ENCODE measurements at places on chromosomes 12 and 14.

GRCh38 chr14:39033371-39033770, 69.7 kb downstream of the SEC23A start:
- DNase-seq, result no peak

GRCh38 chr12:3538466-3539030, 47.5 kb downstream of the PRMT8 start:
- no peak for DNase-seq

- peak; percentile 16 for DNase-seq
These were observed 791.7 kb downstream of the AACS start for GRCh38 chr12:125856896-125857295.

GRCh38 chr14:55116246-55117030, 12.6 kb upstream of the LGALS3 start:
- DNase-seq, result no peak

GRCh38 chr14:106228541-106229158, 702.3 kb downstream of the TMEM121 start:
- no peak for DNase-seq

DNA sequence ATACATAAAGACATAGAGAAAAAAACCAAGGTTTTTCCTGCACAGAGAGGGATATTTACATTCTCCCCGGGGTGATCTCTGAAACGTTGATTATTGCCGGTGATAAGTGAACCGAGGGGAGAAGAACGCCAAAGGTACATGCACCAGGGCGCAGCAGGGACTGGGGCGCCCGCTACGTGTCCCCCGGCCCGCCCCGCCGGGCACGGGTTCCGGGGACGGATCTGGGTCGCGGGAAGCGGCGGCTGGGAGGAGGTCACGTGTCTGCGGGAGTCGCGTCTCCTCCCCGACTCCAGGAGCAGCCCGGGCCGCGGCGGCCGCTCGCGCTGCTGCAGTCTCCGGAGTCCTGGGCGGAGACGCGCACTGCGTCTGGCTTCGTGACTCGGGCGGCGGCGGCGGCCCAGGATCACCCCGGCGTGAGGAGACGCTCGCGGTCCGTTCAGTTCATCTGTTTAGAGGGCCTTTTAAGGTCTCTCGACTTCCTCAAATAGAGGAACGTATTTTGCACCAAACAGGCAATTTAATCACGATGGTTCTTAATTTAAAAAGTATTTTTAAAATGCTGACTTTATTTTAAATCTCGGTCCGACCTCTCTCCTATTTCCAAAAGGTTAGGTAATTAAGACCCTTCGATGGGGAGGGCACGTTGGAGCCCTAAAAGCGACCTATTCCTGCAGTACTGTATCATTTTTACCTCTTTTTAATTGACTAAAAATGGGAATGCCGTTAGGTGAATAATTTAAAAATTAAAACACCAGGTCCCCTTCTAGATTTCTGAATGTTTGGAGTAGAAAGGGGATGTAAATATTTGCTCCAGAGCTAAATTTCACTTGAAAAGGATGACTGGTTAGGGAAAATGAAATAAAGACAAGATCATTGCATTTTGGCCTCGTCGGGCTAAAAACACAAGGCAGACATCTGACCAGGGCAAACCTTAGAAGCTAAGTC, 1.8 kb upstream of the BHLHE41 start:
- peak; percentile 55 for DNase-seq

Data from NCI-H524 (cell line).